ENCODE measurements at places on chromosomes 4 and X.

DNA sequence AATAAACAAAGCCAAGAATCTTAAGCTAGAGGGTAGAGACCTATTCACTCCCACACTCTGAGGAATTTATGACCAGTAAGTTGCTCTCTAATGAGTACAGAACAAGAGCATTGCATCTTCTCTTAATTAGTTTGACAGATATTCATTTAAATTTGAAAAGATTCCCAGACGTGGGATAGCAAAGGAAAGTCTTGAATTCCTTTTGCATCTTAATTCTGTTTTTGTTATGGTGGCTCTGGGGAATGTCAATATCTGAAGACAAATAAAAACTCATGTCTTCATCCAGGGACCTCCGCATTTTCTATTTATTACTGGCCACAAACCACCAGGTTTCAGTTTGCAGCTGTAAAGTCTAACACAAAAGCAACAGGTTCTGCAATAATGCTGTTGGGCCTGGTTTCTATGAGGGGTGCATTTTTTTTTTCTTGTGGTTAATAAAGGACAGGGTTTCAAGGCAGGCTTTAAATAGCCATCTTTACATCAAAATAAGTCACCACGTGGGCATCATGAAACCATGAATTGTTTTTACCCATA lies 172.3 kb downstream of the SHROOM3 start:
- no peak for DNase-seq

DNA sequence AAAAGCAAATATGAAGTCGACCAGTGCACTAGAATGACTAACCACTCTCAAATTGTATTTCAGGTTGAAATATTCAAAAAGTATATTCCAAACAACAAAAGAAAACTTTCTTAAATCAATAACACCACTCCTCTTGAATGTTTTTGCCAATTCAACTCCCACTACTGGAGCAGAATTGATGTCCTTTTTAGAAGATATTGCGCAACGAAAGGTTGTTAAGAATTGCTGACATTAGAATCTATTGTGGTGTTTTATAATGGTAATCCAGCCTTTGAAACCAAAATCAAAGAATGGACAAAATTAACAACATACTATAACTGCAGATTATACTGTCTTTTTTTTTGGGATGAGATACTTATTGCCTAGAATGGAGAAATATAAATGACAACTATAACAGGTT lies 331.3 kb downstream of the GRXCR1 start:
- DNase-seq, result no peak

GRCh38 chr4:48030470-48030869 lies 13.9 kb downstream of the NIPAL1 start:
- DNase-seq, result no peak

GRCh38 chrX:24018809-24019208 lies 8.2 kb downstream of the KLHL15 start:
- no peak for DNase-seq

GRCh38 chr4:152925851-152926250 lies 10.3 kb upstream of the FHDC1 start:
- DNase-seq, result no peak

DNA sequence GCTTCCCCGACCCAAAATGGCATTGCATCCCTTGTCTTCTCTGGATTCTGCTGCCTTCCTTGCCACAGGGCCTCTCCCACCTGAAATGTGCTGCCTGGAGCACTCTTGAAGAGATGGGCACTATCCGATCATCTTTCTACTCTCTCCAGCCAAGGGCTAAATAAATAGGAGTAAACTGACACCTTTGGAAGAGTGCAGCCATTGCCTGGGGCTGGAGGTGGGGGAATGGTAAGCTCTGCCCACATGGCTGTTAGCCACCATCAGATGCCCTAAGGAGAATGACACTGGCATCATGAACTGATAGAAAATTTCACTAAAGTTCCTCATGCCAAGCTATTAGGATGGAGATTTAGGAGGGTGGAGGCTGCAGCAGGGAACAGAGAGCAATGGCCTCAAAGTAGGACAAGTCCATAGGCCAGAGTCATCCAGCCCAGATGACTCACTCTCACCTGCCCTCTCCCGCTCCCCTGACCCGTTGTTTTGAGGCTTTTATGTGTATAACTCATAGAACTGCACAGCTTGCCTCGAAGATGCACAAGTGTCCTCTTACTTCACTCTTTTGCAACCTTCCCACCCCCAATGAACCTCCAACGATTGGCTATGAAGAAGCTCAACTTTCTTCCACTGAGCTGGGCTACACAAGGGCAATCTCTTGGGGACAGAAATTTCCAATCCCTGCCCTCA lies 822 bp upstream of the PFKFB1 start:
- DNase-seq, result no peak

- DNase-seq, result no peak
Observed at GRCh38 chrX:108699368-108699767, 37.0 kb downstream of the IRS4 start.

GRCh38 chrX:86910602-86911311 lies 606.8 kb upstream of the KLHL4 start:
- DNase-seq, result no peak

- no peak for DNase-seq
Observed at GRCh38 chrX:4320436-4320947, 607.0 kb upstream of the PRKX start.

DNA sequence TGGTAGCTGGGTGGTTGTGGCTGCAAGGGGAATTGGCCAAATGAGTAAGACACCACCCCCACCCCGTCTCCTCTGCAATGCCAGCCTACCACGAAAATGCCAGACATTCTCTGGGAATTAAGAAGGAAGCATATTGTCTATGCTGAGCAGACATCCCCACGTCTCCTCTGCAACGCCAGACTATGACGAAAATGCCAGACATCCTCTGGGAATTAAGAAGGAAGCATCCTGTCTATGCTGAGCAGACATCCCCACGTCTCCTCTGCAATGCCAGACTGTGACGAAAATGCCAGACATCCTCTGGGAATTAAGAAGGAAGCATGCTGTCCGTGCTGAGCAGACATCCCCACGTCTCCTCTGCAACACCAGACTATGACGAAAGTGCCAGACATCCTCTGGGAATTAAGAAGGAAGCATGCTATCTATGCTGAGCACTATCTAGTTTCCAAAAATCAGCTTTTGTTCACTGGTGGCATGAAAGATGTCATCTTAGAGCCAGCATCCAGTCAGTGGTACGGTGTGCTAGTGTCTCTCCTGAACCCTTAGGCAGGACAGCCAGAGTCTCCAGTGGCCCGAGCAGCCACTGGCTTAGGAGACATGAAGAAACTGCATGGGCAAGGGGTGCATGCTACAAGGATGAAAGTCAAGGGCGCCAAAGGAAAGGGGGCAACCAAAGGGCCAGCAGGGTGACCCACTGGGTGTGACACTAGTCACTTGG lies 339.8 kb upstream of the FRG1 start:
- no peak for DNase-seq

DNA sequence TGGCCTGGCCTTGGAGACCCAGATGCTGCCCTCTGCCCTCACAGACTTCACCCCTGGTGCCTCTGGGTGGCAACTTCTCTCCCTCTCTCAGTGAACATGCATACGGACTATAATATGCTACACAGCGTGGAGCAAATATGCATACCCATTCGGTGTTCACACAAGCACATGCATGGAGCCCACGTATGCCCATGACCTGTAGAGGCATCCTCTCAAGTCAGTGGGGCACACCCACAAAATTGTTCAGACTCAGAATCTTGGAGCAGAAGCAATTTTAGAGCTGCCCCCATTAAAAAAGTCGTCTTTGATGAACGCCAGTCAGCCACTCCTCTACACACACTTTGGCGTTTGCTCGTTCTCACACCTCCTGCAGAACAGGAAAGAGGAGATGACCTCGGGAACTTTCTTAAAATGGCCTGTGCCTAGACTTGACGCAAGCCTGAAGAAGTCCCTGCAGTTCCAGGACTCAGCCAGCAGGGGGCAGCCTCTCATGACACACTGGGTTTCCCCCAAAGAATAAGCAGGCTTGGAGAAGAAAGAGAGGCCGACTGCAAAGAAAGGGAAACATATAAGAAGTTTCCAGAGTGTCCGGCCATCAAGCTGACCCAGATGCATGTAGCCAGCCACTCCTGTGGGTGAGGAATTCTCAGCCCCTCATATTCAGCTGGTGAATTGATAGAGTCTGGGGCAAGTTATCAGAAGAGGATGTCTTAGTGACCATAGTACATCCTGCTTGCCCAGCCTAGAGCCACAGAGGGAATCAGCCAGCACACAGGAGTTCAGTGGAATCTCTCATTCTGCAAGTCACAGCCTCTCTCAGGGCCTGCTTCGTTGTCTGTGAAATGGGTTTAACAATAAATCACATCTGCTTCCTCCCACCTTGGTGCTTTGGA lies 17.3 kb downstream of the APLN start:
- peak; percentile 81 for DNase-seq

DNA sequence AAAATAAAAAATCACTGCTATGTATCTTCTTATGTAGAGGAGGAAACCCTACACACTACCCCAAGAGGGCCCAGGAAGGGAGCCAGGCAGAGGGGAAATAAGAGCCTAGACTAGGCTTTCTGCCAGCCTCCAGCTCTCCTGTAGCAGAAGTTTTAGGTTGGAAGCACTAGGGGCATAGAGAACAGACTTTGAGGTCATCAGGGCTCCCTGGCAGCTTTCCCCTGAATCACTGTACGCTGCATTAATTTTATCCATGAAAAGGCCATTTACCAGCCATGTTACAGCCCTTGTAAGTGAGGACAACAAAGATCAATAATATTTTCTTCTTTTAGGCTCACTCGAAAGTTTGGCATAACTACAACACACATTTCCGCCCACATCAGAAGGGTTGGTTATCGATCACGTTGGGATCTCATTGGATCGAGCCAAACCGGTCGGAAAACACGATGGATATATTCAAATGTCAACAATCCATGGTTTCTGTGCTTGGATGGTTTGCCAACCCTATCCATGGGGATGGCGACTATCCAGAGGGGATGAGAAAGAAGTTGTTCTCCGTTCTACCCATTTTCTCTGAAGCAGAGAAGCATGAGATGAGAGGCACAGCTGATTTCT lies 24.7 kb downstream of the RPL9 start:
- DNase-seq, result no peak

- no peak for DNase-seq
Observed at GRCh38 chrX:4622486-4623167, 909.2 kb upstream of the PRKX start.

GRCh38 chr4:86944964-86945781 lies 10.4 kb downstream of the AFF1 start:
- DNase-seq, result no peak

GRCh38 chr4:120841580-120841979 lies 80.9 kb downstream of the PRDM5 start:
- DNase-seq, result no peak

GRCh38 chr4:53813998-53814397 lies 222.7 kb upstream of the LNX1 start:
- no peak for DNase-seq

GRCh38 chr4:37995981-37996775 lies 36.0 kb downstream of the PTTG2 start:
- no peak for DNase-seq

DNA sequence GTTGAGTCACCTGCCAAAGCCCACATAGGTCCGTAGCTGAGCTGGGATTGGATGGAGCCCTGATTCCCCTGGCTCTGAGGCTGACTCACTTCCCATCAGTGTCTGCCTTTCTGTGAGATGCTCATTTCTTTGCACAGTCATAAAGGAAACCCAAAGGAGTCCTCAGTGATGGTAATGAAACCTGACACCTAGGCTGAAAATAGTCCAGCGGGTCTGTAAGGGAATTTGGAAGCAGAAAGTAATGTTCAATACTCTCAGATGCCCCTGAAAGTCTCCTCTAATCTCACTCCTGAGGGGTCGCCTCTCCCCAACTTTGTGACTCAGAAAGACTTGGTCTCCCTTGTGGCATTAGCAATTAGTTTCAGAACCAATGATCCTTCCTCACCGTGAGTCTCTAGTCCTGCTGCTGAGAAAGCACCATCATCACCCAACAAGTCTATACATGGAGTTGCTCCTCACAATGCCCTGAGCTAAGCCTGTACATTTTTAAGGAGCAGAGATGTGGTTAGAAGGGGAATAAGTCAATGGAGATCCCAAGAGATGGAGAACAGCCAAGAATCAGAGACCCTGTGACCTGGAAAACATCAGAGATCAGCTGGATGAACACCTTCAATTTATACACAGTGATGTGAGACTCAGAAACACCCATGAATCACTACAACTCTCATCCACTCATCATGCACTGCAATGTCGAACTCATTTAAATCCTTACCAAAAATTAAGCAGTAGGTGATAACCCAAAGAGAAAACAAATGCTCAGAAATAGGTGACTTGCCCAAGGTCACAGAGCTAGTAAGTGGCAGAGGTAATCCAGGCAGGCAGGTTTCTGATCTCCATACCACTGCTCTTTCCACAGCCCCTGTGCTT lies 219.0 kb upstream of the CPEB2 start:
- no peak for DNase-seq

- no peak for DNase-seq
Observed at GRCh38 chrX:13473442-13474163, 95.8 kb upstream of the EGFL6 start.

- DNase-seq, result no peak
Observed at GRCh38 chr4:7906171-7906701, 33.4 kb downstream of the AFAP1 start.

DNA sequence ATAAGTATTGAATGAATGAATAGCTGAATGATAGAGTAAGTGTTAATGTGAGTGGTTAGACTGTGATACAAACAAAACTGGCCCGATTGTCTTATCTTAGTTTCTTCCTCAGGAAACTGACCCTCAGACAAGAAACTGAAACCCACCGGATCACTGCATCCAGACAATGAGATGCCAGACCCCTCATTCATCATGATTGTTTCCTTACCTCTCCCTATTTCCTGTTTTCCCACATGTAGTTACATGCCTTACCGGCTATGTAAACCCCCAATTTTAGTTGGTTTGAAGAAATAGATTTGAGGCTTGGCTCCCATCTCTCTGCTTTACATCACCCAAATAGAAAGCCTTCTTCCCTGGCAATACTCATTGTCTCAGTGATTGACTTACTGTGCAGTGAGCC lies 218.9 kb upstream of the PPP1R2C start:
- no peak for DNase-seq

- DNase-seq, result no peak
Observed at GRCh38 chr4:72494156-72494555, 74.9 kb downstream of the ADAMTS3 start.

- DNase-seq, result no peak
Observed at GRCh38 chr4:56857601-56858309, 36.3 kb upstream of the SPINK2 start.

GRCh38 chrX:150702966-150703694 lies 9.9 kb downstream of the MTMR1 start:
- no peak for DNase-seq

GRCh38 chr4:48899950-48900349 lies 6.6 kb downstream of the OCIAD2 start:
- DNase-seq, result no peak

GRCh38 chr4:23717528-23718248 lies 172.2 kb downstream of the PPARGC1A start:
- DNase-seq, result no peak

DNA sequence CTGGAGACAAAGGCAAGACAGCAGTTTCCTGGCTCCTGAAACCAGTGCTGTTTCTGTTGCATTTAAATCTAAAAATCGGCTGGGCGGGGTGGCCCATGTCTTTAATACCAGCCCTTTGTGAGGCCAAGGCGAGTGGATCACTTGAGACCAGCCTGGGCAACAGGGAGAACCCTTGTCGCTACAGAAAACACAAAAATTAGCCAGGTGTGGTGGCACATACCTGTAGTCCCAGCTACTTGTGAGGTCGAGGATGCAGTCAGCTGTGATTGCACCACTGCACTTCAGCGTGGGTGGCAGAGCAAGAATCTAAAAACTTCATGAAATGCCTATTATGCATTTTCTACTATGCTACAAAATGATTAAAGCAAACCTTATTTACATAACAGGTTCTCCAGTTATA lies 205.4 kb upstream of the ITM2A start:
- no peak for DNase-seq

GRCh38 chr4:168841672-168842019 lies 168.4 kb downstream of the CBR4 start:
- no peak for DNase-seq

- no peak for DNase-seq
Observed at GRCh38 chrX:150854856-150855255, 43.6 kb downstream of the CD99L2 start.
